ENCODE measurements at places on chromosomes 4 and X. TPM values are rescaled to one million over a fixed set of nuclear protein-coding genes. Genes with fewer than 3 reads are reported as not detected.

CYTL1 gene
- polyA plus RNA-seq: 9.2 TPM

C4orf50 gene
- 0.03 TPM for polyA plus RNA-seq

PGAM4 gene
- not detected for polyA plus RNA-seq

CXCL1 gene
- polyA plus RNA-seq: 0.55 TPM

TRPC5OS gene
- 0.17 TPM for polyA plus RNA-seq

OTUD6A gene
- polyA plus RNA-seq: not detected

KLHL13 gene
- 80.8 TPM for polyA plus RNA-seq

PUDP gene
- 27.1 TPM for polyA plus RNA-seq

TMPRSS11A gene
- not detected for polyA plus RNA-seq

CENPVL2 gene
- polyA plus RNA-seq: 0.32 TPM

ATOH1 gene
- not detected for polyA plus RNA-seq

SMR3A gene
- polyA plus RNA-seq: not detected

SPATA18 gene
- polyA plus RNA-seq: 1.7 TPM

PCSK1N gene
- 3.9 TPM for polyA plus RNA-seq

FAT1 gene
- 219 TPM for polyA plus RNA-seq

ADRA2C gene
- 6.8 TPM for polyA plus RNA-seq

ADH4 gene
- 0.47 TPM for polyA plus RNA-seq

VEGFD gene
- 0.33 TPM for polyA plus RNA-seq

NPY1R gene
- 20.8 TPM for polyA plus RNA-seq

RTL5 gene
- polyA plus RNA-seq: 21.4 TPM

PPP1R3F gene
- polyA plus RNA-seq: 5.7 TPM

PNMA6F gene
- polyA plus RNA-seq: 0.27 TPM

TCEAL7 gene
- 37.8 TPM for polyA plus RNA-seq

ANXA10 gene
- polyA plus RNA-seq: 0.34 TPM

BMP2K gene
- polyA plus RNA-seq: 25.2 TPM

SLC6A14 gene
- polyA plus RNA-seq: 0.13 TPM

PDGFRA gene
- polyA plus RNA-seq: 160 TPM

MAMLD1 gene
- polyA plus RNA-seq: 7.9 TPM

CRLF2 gene
- polyA plus RNA-seq: not detected

TMPRSS11D gene
- not detected for polyA plus RNA-seq

CTAG1A gene
- not detected for polyA plus RNA-seq

FGB gene
- polyA plus RNA-seq: 191 TPM

HOPX gene
- polyA plus RNA-seq: 20.4 TPM

All from renal cortex interstitium (tissue), 15 donors.